ENCODE measurements at places on chromosomes 6 and 20.

DNA sequence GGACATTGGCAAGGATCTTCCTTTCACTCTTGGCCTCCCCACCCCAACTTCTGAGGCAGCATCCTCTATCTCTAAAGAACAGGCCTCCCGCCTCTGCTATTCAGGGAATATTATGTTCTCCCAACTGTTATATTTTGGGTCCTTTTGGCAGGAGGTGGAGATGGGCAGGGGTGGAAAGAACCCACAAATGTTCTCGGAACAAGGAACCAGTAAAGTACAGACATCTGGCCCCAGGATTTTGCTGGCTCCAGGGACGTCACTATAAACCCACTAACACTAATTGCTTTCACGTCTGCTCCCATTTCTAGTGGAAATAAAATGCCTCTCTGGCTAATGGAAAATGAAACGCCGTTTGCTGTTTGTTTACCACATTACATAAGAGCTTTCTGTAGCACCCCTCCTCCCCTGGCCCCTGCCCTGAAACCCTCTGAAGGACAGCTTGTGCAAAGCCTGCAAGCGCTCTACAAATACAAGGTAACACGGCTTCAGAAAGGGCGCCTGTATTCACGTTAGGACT lies 77.7 kb upstream of the TBC1D7 start:
- DNase-seq, result no peak

DNA sequence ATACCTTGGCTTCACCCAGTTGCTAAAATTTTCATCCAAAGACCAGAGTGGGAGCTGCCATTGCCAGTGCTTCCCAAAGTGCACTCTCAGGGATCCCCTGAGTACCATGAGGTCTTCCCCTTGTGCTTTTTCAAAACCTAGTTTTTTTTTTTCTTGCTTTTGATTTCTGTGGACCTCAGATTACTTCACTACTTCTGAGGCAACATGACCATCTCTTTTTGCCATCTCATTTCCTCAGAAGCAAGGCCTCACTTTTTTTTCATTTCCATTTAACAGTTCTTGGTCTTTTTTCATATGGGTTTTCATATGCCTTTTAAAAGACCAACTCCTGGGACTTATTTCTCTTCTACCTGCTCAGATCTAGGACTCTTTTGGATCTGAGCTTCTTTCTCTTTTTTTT lies 64.1 kb upstream of the MMS22L start:
- no peak for DNase-seq

- no peak for DNase-seq
Observed at GRCh38 chr20:33162753-33163152, 5.2 kb upstream of the BPIFA2 start.

DNA sequence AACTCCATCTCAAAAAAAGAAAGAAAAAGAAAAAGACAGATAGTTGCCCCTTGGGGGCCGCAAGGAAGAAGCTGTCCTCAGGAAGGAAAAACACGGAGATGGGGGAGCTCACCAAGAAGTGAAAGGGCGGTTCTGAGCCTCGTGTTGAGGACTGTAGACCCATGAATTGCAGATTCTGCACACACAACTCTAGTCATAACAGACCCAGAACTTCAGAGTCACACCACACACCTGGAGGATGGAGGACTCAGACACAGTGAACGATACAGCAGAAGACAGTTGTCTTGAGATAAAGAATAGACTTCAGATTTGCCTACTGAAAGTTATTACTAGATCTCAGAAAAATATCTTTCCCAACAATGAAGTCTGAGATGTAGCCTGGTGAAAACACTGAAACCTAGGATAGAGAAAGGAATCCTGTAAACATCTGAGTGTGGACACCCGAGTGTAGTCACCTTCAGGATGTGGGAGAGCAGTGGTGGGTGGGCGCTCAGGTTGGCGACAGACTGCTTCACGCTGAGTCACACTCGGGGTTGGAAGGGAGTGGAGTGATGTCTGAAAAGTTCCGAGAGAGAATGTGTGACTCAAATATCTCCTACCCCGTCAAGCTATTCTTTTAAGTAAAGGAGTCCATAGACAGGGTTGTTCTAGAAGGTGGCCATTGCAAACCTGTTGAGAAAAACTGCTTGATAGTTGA lies 88.1 kb downstream of the MAP3K4 start:
- no peak for DNase-seq

DNA sequence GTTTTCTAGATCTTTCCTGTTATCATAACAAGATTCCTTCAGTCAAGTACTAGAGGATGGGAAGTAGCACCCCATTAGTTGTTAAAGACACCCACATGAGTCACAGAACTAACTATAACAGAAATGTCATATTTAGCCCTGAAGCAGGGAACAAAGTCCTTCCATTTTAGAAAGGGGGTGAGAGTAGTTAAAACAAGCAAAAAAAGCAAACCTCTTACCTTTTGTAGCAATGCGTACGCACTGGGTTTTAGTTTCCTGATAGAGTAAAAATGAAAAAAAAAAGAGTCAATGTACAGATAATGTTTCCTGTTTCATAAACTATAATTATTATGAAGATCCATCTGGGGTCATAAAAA lies 163.7 kb upstream of the THEMIS start:
- no peak for DNase-seq

GRCh38 chr6:169501128-169501527 lies 200.7 kb downstream of the WDR27 start:
- DNase-seq, result no peak

DNA sequence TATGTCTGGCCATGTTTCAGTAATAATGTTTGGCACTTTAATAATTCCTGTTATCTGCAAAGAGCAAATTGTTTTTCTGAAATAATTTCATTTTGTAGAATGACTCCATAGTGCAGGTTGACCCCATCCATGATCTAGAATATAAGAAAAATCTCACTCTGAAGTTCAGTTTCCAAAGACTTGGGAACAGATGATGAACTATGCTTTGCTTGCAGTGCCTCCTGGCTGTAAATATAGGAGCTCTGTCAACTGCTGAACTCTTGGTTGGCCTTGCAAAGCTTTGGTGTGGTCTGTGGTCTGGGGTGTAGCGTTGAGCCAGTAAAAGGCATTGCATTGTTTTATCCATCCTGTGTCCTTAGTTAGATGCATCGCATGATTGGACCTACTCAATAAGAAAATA lies 104.0 kb downstream of the PLCB4 start:
- no peak for DNase-seq

- DNase-seq, result no peak
Observed at GRCh38 chr6:120228297-120228696, 878.7 kb upstream of the MAN1A1 start.

- DNase-seq, result no peak
Observed at GRCh38 chr6:85460154-85460920, 10.5 kb downstream of the NT5E start.

- DNase-seq, result no peak
Observed at GRCh38 chr6:169082093-169082492, 171.6 kb downstream of the THBS2 start.

- DNase-seq, result no peak
Observed at GRCh38 chr6:129472239-129472638, 237.7 kb downstream of the ARHGAP18 start.

DNA sequence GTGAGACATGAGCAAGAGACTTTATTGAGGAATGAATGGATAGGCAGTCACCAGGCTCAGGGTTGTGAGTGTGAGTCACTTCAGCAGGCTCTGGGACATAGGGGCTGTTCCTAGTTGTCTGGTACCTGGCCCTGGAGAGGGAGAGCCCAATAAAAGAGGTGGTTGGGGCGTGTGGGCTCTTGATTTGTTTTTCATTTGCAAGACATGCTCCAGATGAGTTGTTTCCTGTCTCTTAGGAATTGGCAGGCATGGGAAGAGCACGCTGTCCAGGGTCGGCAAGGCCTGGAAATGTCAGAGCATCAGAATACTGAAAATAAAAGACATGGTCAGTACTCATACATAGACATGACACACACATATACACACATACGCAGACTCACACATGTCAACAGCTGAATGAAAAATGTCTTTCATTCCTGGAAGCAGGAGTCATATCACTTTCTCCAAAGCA lies 166.3 kb upstream of the SULF2 start:
- no peak for DNase-seq

GRCh38 chr6:36201612-36202011 lies 5.1 kb downstream of the BRPF3 start:
- no peak for DNase-seq

DNA sequence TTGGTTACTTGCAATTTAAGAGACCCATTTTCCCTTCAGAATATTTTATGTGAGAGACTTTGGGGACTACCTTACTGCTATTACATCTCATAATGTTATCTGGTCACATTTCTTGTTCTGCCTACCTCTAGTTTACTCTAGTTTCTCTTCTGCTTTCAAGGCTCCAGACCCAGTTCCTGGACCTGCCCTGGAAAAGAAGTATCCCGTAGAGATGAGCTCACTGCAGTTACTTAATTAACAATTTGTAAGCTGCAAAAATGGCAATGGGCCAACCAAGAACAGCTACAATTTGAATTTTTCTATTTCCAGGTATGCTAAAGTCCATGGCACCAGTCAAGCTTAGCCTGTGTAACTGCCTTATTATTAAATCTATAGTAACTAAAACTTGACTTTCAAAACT lies 25.0 kb downstream of the TAB2 start:
- DNase-seq, result no peak

- DNase-seq, result no peak
Observed at GRCh38 chr6:112503091-112503596, 156.0 kb downstream of the RFPL4B start.

DNA sequence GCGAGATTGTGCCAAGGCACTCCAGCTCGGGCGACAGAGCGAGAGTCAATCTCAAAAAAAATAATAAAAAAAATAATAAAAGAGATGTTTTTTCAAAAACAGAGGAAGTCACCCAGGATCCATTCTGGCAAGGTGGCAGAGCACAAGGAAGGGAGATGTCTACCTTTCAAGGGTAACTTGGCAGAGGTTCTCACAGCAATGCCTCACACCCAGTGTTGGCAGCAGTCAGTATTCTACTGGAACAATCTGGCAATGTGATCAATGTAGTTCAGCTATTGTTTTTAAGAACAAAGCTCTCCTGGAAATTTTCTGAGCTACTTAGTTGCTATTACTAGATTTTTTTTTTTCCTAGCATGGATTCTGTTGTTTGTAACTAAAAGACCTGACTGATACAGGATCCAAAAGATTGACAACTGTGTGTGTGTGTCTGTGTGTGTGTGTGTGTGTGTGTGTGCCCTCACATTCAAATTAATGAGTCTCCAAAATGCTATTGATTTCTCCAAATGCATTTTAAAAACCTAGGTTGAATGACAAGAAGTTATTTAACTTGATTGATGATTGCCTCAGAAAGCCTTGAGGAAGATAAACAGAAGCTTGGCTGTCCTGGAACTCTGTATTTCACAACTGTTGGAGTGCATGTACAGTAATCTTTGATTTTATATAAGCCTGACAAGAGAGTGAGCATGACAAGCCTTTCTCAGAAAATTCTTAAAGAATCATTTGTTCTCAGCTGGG lies 114.1 kb upstream of the RREB1 start:
- no peak for DNase-seq

- DNase-seq, result peak; percentile 19
Observed at GRCh38 chr20:46406986-46407670, 713 bp upstream of the ELMO2 start.

GRCh38 chr6:163599684-163600083 lies 185.2 kb downstream of the QKI start:
- DNase-seq, result no peak

GRCh38 chr20:38383147-38383546 lies 36.9 kb downstream of the LBP start:
- no peak for DNase-seq

- DNase-seq, result no peak
Observed at GRCh38 chr6:48568856-48569255, 457.9 kb upstream of the PTCHD4 start.

GRCh38 chr6:131250122-131250521 lies 114.9 kb downstream of the AKAP7 start:
- DNase-seq, result peak; percentile 62

GRCh38 chr6:139337830-139338229 lies 36.6 kb downstream of the CITED2 start:
- no peak for DNase-seq

DNA sequence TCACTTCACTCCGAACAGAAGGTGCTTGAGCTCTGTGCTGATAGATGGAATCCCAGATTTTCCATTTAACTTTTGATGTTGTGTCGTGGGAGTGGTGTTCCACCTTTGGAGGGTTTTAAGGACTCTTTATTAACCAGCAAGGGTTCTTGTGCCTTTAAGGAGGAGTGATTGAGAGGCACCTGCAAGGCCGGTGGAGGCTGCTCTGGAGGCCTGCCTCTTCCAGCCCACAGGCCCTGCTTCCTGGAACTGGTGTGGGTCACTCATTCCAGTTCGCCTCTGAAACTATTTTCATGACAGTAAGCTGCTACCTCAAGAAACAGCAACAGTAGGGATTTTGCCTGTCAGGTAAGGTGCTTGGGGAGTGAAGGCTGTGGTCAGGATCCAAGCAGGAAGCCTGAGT lies 58.8 kb upstream of the APCDD1L start:
- no peak for DNase-seq

- DNase-seq, result no peak
Observed at GRCh38 chr6:100565439-100566104, 100.9 kb upstream of the SIM1 start.

- DNase-seq, result no peak
Observed at GRCh38 chr6:112833581-112834131, 486.5 kb downstream of the RFPL4B start.

DNA sequence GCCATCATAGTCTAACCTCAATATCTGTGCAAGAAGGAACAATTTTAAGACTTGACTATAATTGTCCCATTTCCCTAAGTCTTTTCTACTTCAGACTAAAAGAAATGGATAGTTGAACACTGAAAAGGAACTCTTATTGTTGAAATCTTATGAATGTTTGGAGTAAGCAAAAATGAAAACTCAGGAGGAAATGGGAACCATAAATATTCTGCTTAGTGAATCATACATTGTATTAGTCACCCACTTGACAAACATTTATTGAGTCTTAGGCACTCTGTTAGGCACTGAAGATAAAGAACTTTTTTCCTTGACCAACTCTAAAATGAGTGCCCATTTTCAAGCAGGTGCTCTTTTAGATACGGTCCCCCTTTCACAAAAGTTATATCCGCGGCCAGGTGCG lies 8.7 kb downstream of the CCDC170 start:
- DNase-seq, result peak; percentile 26

DNA sequence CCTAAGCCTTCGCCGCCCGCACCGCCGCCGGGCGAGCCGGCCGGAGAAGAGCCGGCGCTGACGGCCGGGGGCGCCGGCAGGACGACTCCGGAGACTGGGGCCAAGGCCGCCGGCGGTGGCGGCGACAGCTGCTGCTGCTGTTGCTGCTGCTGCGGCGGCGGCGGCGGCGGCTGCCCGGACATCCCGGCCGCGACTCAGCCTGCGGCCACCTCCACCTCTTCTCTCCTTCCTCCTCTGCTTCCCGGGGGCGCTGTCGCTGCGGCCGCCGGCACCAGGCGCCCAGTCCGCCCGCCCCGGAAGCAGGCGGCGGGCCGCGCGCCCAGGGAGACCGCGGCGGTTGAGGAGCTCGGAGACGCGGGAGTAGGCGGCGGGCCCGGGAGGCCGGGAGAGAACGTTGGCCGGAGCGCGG lies 307 bp downstream of the RANBP9 start:
- no peak for DNase-seq

GRCh38 chr20:18904624-18905023 lies 91.0 kb downstream of the SCP2D1 start:
- no peak for DNase-seq

- no peak for DNase-seq
Observed at GRCh38 chr20:10467681-10468339, 32.7 kb downstream of the SLX4IP start.
